ENCODE measurements at places on chromosomes 7 and 10. TPM values are rescaled to one million over a fixed set of nuclear protein-coding genes. Genes with fewer than 3 reads are reported as not detected.

Gene SLC16A9
- total RNA-seq, result 35.6 TPM

Gene HNRNPA2B1
- 242 TPM for total RNA-seq

Gene PHYH
- 74.0 TPM for total RNA-seq

Gene GPR26
- not detected for total RNA-seq

Gene TDRD1
- total RNA-seq, result 0.67 TPM

Gene HIBADH
- total RNA-seq, result 85.6 TPM

GRCh38 chr10:1424648-1425047 is 312.7 kb downstream of the ADARB2 start:
- DNase-seq, result no peak
- no peaks in the 10 kb centered on the region for H3K27me3 ChIP-seq
- no peak overlapping the region for H3K4me3 ChIP-seq
- H3K4me1 ChIP-seq, result no peaks in the 10 kb centered on the region
- H3K36me3 ChIP-seq, result no peaks in the 10 kb centered on the region
- no peak overlapping the region for H3K27ac ChIP-seq
